HepG2 (cell line): ENCODE measurements at places on chromosomes 5 and 9. TPM values are rescaled to one million over a fixed set of nuclear protein-coding genes. Genes with fewer than 3 reads are reported as not detected.

IGIP gene
- 1.4 and 1.7 TPM in 2 replicates for polyA plus RNA-seq

NTRK2 gene
- polyA plus RNA-seq, result not detected in 2 replicates

LOX gene
- polyA plus RNA-seq, result 165 and 173 TPM in 2 replicates

PCDHA12 gene
- 0.03 TPM in 1 of 2 replicates, not detected in the other for polyA plus RNA-seq

PCDHGB3 gene
- polyA plus RNA-seq, result 0.44 and 0.67 TPM in 2 replicates

DNA sequence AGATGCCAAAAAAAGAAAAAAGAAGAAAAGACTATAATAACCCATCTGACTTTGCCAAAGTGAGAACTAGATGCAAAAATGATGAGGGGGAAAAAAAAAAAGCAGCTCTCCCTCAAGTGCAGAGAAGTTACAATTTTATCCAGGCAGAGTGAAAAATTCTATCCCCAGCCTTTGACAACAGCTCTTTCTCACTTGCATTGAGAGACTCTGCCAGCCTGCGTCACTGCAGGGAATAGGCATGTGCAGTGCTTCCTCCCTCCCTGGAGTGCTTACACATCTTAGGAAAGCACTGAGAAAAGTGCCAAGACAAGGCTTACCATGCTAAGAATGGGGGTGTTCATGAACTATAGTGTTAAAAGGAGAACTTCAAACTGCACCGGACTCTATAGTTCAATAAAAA is 418.6 kb upstream of the TYRP1 start:
- no peak for DNase-seq

DNA sequence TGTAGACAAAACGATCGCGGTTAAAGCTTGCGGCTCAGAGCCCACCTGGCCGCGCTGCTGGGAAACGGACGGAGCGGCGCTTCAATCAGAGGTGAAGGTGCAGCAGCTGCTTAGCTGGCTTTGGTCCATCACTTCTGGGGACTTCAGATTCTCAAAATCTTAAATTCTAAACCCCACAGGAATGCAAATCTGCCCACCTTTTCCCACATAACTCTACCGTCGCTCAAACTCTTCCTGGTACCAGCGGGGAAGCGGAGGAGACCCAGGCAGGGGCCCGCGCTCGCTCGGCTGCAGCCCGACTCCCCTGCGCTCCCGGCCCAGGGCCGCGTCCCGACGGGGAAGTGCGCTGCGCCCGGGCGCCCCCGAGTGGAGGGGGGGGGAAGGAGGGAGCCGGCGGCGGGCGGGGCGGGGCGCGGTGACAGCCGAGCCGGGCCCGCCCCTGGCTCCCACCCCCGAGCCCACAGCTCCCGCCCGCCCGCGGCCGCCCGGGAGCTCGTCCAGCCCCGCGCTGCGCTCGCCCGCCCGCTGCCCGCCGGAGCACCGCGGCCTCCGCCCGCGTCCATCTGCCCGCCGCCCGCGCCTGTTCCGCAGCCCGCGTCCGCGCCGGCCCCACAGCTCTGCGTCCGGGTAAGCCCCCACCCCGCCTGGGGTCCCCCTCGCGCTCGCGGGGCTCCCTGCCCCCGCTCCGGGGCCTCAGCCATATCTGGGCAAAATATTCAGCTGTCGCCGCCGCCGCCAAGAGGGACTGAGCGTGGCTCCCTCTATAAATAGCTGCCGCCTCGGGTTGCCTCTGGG is at the start of gene TMOD1:
TMOD1 (plus strand) TSS at position 490 of the 795 bp plus-strand sequence. CDS start 22,523 bp downstream, outside the sequence.
- peak; percentile 35 for DNase-seq

GRCh38 chr5:144481861-144482260 is 311.2 kb downstream of the KCTD16 start:
- DNase-seq, result no peak
